ENCODE measurements at places on chromosomes 12 and 14.

DNA sequence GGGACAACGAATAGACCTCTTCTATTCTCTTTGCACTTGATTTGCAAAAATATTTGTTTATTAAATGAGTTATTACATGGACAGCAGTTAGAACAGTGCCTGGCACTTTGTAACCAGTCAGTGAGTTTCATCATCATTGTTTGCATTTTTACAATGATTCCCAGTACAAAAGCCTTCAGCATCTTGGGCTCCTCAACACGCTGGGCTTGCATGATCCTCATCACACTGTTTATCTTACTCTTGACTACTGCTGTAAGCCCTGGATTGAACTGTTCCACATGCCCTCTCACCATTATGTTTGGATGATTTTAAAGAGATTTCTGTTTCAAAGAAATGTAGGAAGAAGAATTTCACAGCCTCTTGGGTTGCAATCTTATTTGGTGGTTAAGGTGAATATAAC, 204.3 kb downstream of the PELI2 start:
- DNase-seq, result no peak

DNA sequence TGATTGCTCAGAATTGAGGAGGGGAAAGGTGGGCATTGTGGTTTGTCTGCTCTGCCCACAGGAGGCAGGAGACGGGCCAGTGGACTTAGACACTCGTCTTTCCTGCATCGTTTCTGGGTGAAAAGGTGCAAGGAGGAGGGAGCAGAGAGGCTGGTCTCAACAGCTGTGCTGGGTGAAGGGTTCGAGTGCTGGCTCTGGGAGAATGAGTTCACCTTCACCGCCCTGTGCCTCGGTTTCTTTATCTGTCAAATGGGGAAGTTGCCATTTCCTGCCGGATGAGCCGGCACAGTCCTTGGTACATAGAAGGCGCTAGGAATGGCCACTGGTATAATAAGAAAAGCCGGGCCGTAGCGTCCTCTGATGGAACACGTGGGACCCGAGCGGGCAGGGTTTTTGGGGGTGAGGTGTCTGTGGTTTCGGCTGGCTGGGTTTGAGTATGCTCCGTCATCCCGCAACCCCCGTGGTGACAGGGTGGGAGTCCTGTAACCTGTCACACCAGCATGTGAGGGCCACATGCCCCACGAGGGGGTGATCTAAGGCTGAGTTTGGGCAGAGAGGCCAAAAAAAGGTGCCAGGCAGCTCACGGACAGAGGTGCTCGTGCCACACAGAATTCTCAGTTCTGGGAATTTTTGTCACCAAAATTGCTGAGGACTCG, 7.3 kb downstream of the BCL7A start:
- no peak for DNase-seq

GRCh38 chr14:60628892-60629291, 20.4 kb downstream of the SIX1 start:
- no peak for DNase-seq

GRCh38 chr14:65170768-65171507, 68.6 kb upstream of the MAX start:
- DNase-seq, result peak; percentile 72

DNA sequence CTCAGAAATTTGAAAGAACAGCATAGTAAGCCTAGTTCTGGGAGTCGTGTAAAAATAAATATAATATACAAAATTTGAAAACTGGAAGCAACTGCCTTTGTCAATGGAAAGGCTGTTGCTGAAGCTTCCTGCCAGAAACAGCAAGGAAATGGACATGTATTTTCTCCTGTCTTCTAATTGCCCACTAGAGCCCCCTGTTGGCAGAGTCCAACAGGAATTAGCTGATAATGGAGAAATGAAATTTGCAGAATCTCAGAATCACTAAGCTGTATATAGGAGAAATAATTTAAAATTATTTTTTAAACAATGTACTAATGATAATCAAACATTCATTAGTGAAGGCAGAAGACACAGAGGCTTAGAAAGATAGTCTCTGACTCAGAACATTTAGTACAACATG, 414.8 kb downstream of the SLC6A15 start:
- no peak for DNase-seq

- DNase-seq, result no peak
Measured at GRCh38 chr14:38074081-38074480, 133.6 kb upstream of the SSTR1 start.

DNA sequence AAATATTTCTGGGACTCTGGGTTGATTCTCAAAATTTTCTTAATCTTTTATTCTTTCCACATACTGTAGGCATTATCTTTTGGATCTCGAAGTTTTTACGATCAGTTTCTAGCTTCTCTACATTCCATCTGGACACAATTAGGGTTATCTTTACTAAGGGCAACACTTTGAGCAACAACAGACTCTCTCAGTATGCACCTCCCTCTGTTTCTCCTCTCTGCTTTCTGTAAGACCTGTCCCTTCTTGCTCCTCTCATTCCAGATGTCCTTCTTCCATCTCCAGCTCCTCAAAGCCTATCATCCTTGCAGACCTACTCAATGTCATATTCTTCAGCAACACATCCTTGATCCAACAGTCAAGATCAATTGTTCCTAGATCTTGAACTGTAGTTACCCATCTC, 457.0 kb downstream of the SLC6A15 start:
- DNase-seq, result peak; percentile 45

GRCh38 chr12:124327362-124328043, 32.6 kb downstream of the RFLNA start:
- DNase-seq, result no peak

DNA sequence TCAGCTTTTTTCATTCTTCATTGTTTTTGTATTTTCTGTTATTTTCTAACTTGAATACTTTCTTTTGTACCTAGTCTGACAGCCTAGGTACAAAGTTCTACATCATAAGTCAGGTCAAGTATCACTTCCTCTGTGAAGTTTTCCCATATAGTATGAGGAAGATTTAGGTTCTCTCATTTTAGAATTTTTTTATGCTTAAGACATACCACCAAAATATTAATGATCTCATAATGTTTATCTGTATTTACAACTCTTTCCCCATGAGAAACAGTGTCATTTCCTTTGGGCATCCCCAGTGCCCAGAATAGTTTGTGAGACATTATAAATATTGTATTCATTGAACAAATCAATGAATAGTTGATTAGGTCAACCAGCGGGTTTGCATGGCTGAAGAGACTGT, 3.1 kb upstream of the ATF7IP start:
- no peak for DNase-seq

DNA sequence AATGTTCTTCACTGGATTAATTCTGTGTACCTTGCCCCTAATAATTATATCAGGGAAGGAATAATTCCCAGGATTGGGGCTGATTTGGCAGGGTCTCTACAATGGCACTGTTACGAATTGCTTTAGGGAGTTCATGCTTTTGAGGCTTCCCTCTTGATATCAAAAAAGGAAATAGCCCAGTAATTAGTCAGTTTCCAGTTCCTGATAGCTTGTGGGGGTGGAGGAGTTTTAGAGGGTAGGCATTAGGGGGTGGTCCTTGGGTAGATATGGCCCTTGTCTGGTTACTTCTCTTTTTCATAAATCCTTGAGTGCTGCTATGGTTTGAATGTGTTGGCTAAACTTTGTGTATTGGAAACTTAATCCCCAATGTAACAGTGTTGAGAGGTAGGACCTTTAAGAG, 6.1 kb upstream of the SRSF5 start:
- no peak for DNase-seq

DNA sequence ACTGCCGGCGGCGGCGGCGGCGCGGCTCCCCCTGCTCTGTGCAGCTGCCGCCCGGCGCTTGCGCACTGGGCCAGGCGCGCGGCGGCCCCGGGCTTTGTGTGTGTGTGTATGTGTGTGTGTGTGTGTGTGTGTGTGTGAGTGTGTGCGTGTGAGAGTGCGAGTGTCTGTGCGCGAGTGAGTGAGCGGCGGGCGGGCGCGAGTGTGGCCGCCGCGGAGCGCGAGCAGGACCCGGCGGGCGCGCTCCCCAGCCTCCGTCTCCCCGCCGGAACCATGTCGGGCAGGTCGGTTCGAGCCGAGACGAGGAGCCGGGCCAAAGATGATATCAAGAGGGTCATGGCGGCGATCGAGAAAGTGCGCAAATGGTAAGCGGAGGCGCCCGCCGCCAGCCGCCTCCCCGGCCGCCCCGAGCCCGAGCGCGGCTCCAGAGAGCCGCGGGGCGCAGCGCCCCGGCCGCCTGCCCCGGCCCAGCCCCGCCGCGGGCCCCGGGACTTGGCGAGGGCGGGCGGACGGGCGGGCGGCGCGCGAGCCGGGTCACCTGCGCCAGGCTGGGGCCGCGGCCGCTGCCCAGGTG, at the start of gene BCL7A:
Gene BCL7A, plus strand, starts transcription at position 63 of the 571 bp plus-strand sequence. Its CDS starts 208 bp downstream, at position 271.
- DNase-seq, result peak; percentile 34

GRCh38 chr14:98946940-98947339, 325.1 kb downstream of the BCL11B start:
- no peak for DNase-seq

DNA sequence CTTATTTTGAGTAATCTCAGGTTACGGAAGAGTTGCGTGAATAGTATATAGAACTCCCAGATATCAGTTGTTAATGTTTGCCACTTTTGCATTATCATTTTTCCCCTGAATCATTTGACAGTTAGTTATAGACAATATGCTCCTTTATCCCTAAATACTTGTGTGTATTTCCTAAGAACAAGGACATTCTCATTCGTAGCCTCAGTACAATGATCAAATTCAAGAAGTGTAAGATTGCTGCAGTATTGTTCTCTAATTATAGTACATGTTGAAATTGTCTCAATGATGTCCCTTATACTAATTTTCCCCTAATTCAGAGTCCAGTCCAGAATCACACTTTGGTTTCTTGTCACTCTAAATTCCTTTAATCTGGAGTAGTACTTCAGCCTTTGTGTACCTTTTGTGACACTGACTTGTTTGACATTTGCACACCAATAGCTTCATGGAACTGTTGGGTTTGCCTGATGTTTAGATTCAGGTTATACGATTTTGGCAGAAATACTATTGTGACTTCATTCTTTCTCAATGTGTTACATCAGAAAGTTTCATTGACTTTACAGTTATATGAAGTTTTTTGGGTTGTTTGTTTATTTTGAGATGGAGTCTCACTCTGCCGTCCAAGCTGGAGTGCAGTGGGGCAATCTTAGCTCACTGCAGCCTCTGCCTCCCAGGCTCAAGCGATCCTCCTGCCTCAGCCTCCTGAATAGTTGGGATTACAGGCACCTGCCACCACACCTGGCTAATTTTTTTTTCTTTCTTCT, 13.1 kb downstream of the DYNC1H1 start:
- DNase-seq, result no peak

DNA sequence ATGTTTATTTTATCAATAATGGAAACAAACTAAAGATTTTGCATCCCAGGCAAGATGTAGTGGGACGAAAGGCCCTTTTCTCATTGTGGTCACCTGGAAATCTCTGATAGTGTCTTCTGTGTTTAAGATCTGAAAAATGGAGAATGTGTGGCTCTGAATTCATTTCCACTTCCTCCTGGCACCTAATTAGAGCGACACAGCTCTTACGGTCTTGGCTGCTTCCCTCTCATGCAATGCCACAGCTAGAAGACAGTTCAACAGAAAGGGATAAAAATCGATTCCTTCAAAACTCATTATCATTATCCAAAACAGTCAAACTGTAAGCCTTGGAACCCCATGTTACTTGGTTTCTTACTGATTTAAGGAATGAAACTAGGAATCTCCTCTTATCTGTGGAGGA, 9.3 kb downstream of the ST8SIA1 start:
- no peak for DNase-seq

DNA sequence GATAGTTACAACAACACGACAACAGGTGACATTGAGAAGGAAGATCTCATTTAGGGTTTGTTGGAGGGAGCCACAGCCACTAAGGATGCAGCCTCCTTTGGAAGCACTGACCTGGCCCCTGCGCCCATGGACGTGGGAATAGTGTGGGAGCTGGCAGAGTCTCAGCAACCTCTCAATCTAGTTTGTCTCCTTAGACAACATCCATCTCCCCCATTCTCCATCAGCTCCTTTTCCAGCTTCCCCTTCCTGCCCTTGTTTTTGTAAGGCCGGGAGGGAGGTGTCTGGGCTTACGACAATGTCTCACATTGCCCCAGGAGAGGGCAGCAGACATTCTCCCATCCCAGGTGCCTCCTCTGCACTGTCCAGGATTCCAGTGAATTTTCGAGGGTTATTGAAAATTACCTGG, 170.2 kb upstream of the PZP start:
- DNase-seq, result no peak

GRCh38 chr12:91215940-91216454, 33.4 kb upstream of the DCN start:
- peak; percentile 35 for DNase-seq

- DNase-seq, result no peak
Measured at GRCh38 chr14:74977901-74978385, 22.5 kb upstream of the PGF start.

DNA sequence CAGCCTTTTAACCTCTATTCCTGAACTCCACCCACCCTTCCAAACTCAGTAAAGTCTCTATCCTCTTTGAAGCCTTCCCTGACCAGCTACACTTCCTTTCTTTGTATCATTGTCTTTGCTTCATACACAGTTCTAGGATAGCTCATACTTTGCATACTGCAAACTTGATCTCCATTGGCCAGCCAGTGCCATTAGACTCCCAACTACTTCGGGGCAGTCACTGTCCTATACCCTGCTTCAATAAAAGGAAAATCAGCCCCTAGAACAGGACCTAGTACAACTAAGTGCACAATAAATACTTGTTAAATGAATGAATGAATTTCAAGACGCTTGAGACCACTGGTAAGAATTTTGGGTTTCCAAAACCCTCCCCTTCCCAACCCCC, 521 bp upstream of the PIP4K2C start:
- no peak for DNase-seq

- no peak for DNase-seq
Measured at GRCh38 chr12:114919479-114919878, 235.5 kb upstream of the TBX3 start.

- no peak for DNase-seq
Measured at GRCh38 chr14:100677554-100678468, 48.9 kb upstream of the DLK1 start.

GRCh38 chr14:104690861-104691455, 1.5 kb downstream of the INF2 start:
- DNase-seq, result no peak

DNA sequence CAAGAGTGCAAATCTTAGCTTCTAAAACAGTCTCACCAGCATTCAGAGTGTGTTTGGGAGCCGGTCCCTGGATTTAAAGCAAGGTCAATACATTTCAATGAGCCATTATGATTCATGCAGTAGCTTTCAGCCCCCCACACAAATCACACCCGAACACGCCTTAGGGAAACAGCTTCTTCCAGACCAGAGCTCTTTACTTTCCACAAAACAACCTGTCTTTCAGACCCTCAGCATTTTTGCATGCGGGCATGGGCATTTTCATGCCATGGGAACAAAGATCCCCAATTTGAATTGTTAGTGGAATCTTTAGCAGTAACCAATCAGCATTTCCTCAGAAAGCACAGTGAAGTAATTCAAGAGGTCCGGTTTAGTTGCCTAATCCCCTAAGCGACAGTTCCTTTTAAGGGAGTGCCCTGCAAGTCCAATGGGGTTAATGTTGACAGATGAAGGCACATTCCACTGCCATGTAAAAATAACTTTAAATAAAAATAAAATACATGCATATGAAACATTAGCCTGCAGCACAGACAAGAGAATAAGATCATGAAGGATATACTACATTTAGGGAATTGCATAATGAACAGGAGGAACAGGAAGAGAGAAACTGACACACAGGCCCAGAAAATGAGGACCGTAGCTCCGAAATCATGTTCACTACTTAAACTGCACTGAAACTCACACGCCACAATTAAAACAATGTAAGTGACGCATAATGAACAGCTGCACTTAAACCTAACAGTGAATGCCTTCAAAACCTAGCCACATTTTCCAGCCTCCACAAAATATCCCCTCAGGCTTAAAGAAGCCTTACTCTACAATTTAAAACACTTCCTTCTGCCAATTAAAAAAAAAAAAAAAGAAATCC, 4.0 kb downstream of the VPS37B start:
- peak; percentile 42 for DNase-seq

GRCh38 chr14:89186856-89187376, 230.1 kb downstream of the FOXN3 start:
- DNase-seq, result no peak

Measured in AG09309 (cell line).